T-helper 17 cell (primary cell): ENCODE measurements at places on chromosomes 12 and 14.
A peak's percentile ranks its signal among the peaks of the same experiment; 100 is the strongest.

GRCh38 chr12:18146363-18146762, 56.4 kb upstream of the RERGL start:
- no peak for DNase-seq

DNA sequence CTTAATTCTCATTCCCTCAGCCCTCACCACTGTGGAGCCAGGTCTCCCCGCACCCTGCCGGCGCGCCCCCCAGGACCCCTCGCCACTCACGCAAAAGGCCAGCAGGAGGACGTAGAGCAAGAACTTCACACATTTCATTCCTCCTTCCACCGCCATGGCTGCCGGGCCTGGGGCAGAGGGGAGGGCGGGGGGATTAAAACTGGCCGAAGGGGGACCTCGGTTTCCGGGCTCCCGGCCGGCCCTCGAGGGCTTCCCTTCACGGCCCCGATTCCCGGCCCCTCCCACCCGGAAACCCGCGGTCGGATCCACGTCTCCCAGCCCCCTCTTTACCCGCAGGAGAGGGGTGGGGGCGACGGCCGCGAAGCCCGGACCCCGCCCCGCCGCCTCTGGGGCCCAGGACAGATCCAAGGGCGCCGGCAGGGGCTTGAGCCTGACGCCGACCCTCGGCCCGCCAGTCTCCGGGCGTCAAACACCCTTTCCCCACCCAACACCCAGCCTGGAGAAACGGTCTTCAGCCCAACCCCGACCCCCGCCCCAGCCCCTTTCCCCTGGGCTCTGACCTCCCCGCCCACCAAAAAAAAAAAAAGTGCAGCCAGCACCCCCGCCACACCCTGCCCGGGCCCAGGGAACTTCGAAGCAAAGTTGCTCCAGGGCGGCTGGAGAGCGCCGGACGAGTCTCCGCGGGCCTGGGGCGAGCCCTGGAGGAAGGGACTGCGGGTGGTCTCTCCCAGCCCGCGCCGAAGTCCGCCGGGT, 447 bp downstream of the CD63 start:
- DNase-seq = no peak

DNA sequence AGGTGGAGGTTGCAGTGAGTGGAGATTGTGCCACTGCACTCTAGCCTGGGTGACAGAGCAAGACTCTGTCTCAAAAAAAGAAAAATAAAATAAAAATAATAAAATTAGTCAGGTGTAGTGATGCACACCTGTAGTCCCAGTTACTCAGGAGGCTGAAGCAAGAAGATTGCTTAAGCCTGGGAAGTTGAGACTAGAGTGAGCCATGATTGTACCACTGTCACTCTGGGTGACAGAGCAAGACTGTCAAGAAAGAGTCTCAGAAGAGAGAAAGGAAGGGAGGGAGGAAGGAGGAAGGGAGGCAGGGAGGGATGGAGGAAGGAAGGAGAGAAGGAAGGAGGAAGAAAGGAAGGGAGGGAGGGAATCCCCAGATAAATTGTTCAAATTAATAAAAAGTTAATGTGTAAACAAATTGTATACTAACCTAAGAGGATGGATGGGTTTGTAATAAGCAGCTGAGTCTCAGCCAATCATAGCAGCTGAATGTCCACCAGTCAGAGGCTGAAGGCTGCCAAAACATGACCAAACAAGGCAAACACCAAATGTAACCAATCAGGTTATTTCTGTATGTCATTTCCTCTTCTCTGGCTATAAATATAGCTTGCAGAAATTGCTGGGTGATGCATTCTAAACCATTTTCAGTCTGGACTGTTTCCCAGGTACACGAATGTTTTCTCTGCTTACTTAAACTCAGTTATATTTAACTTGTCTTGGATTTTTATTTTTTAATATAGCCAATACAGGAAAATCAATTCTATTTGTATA, 6.1 kb upstream of the CDCA4 start:
- no peak for DNase-seq

GRCh38 chr14:88993946-88994345, 169.5 kb downstream of the TTC8 start:
- no peak for DNase-seq

GRCh38 chr14:98280436-98280835, 991.6 kb downstream of the BCL11B start:
- no peak for DNase-seq

DNA sequence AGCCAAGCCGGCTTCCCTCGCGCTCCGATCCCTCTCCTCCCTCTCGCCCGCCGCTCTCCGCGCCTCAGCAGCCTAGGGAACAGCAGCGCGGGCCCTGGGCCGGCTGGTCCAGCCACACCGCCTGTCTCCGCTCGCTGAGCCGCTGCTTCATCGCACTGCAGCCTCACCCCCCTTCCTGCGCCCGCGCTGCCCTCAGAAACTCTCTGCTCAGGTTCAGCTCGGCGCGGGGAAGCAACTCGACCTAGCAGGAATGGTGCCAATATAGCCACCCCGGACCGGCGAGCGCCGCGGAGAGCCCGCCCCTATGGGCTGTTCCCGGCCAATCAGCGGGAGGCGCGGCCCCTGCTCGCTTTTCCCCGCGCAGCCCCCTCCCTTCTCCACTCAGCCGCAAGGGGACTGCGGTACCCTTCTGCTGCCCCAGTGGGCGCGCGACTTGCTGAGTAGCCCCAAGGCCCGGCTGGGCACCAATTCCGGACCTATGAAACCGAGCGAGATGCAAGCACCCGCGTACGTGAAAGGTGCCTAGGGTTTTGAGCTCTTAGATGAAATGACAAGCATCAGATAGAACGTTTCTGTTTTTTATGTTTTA, at the start of gene ADAMTS20:
ADAMTS20 (minus strand) TSS at position 233 of the 589 bp plus-strand sequence. CDS start 282 bp downstream, outside the sequence.
- DNase-seq = no peak

GRCh38 chr12:92065018-92065499, 80.6 kb downstream of the BTG1 start:
- DNase-seq = peak; percentile 61

- DNase-seq = no peak
Measured at GRCh38 chr12:84658877-84659276, 253.7 kb downstream of the SLC6A15 start.

DNA sequence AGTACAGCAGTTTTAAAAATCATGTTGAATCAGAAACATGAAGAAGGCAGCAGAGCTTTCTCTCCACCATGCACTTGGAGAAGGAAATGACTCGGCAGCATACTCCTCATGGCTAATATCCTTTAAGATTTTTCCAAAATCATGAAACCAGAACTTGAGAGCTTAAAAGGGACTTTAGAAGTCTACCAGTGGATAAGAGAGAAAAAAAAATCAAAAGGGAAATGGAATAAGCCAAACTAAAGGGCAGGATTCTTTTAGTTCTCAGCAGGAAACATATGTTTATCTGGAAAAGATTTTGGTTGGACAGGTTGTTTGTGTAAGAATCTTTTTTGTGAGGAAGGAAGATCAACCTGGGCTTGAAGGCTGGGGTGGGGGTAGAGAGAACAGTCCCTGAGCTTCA, 111.8 kb downstream of the PRKCH start:
- no peak for DNase-seq

DNA sequence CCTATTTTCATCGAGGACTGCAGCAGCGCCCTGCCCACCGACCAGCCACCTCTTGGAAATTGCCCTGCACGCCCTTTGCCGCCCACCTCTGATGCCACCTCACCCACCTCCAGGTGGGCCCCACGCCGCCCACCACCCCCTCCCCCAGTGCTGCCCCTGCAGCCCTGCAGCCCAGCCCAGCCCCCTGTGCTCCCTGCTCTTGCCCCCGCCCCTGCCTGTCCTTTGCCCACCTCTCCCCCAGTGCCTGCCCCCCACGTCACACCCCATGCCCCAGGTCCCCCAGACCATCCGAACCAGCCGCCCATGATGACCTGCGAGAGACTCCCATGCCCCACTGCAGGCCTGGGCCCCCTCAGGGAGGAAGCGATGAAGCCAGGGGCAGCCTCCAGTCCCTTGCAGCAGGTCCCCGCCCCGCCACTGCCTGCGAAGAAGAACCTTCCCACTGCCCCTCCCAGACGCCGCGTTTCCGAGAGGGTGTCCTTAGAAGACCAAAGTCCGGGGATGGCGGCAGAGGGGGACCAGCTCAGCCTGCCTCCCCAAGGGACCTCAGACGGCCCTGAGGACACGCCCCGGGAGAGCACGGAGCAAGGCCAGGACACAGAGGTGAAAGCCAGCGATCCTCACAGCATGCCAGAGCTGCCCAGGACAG, 96.5 kb downstream of the LGMN start:
- DNase-seq = peak; percentile 26

- DNase-seq = no peak
Measured at GRCh38 chr12:98182821-98183220, 332.6 kb upstream of the TMPO start.

GRCh38 chr12:11856971-11857370, 207.5 kb downstream of the ETV6 start:
- DNase-seq = no peak

- DNase-seq = no peak
Measured at GRCh38 chr12:41310367-41310766, 122.2 kb downstream of the PDZRN4 start.

GRCh38 chr12:97267594-97268202, 194.9 kb upstream of the RMST start:
- DNase-seq = no peak

DNA sequence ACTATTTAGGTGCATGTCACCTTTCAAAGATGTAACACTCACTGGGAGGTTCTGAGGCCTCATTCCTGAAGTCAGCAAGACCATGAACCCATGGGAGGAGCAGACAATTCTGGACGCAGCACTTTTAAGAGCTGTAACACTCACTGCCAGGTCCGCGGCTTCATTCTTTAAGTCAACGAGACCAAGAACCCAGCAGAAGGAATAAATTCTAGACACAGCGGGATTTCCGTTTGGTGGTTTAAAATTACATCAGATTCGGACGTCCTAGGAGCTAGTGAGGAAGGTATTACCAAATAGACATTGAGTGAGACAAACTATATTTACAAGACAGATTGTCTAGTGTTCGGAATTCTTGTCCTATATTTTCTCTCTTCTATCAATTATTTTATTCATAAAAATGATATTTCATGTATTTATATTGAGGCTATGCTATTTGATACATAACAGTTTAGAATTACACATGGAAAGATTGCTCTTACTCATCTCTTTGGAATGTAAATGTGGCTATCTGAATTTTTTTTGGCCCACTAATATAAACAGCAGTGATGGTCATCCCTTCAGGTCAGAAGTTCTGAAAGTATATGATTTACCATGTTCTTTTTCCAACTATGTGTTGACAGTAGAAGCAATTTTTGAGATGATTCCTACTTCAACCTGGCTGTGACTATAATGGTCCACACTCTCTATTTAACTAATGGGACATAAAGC, 1973.0 kb upstream of the FLRT2 start:
- no peak for DNase-seq

DNA sequence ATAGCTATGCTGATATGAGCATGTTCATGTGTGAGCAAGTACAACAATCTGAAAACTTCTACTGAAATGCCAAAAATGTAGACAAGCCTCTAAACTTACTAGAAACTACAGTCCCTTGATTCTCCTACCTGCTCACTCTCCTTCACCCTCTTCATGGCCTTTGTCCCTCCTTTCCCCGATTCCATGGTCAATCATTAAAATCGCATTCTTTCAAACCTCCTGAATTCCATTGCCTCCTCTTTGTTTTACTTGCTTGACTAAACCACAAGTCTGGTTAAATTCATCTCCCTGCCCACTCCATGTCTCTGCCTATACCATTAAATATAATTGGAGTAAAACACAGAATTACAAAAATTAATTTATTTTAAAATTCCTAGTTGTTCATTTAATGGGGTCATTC, 33.0 kb upstream of the SSTR1 start:
- no peak for DNase-seq

GRCh38 chr14:106564058-106564643, 1037.8 kb downstream of the TMEM121 start:
- peak; percentile 29 for DNase-seq

DNA sequence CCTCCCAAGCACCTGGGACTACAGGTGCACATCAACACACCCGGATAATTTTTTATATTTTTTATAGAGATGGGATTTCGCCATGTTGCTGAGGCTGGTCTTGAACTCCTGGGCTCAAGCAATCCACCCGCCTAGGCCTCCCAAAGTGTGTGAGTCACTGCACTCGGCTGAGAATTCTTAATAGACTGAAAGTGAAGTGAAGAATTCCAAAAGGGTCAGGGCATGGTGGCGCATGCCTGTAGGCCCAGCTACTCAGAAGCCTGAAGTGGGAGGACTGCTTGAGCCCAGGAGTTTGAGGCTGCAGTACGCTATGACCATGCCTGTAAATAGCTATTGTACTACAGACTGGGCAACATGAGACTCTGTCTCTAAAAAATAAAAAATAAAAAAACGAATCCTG, 43.7 kb downstream of the TCHP start:
- DNase-seq = no peak

DNA sequence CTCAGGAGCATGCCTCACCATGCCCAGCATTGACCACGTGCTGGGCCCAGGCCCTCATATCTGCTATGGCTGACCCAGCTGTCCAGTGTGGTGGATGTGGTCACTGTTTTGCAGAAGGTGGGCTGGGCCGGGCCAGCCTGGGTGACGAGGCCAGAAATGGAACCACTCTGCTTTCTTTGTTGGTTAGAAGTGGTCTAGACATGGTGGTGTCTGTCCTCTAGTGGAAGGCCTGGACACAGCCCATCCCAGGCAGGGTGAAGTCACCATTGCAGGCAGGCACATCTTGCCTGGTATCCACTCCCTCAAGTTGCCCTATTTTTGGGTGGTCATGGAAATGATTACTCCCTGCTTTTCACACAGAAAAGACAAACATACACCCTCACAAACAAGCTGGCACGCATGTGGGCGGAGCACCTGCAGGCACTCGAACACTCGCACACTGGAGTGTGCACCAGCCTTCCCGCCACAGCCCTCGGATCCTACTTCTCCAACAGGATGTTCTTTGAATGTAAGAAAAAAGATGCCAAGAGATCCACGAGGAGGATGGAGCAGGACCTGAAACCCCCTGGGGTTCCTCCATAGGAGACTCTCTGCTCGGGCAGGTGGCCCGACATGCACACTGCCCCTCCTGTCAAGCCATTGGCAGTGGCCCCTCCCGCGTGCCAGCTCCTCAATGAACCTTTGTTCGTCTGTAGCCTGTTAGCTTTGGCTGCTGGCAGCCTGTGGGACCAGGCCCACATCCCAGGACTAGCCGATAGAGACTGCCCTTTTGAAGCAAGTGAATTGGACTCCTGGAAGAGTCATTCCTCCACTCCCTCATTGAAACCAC, 38.4 kb downstream of the MLXIP start:
- DNase-seq = no peak

DNA sequence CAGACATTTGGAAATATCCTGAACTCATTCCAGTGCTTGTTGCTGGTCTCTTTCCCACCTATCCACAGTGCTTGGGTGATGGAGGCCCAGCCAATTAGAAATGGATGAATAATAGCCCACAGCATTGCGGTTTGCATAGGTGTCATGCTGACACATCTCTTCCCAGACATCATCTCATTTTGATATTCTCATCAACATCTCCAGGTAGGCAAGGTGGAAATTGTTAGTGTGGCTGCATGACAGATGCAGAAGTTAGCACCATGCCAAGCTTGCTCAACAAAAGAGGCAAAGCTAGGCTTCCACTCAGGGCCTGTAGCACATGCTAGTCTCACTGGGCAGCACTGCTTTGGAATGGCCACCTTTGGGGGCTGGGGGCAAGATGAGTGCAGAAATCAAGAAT, 1118.9 kb downstream of the VRK1 start:
- no peak for DNase-seq

- DNase-seq = no peak
Measured at GRCh38 chr14:96085369-96085768, 46.2 kb downstream of the C14orf132 start.
